ENCODE measurements at places on chromosomes 2 and 18. TPM values are rescaled to one million over a fixed set of nuclear protein-coding genes. Genes with fewer than 3 reads are reported as not detected.
A peak's percentile ranks its signal among the peaks of the same experiment; 100 is the strongest.

DNA sequence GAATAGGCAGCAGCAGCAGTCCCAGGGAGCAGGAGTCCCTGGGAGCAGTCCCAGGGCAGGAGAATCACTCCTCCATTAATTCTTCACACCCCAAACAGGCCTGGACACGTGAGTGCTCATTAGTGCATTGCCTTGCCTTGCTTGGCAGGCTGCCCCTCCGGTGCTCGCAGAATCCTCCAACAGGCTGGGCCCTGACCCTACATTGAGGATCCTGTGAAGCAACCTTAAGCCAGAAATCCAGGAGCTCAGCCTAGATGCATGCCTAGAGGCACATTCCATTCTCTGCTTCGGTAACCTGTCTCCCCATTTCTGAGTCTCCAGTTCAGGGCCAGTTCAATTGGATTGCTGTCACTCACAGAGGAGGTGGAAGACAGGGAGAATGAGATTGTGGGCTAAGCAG is 97.4 kb upstream of the LRATD1 start:
- H3K4me1 ChIP-seq, result no peaks in the 10 kb centered on the region
- no peak overlapping the region for H3K4me3 ChIP-seq
- no peak overlapping the region for H3K27ac ChIP-seq
- DNase-seq, result no peak
- H3K27me3 ChIP-seq, result no peaks in the 10 kb centered on the region

DNA sequence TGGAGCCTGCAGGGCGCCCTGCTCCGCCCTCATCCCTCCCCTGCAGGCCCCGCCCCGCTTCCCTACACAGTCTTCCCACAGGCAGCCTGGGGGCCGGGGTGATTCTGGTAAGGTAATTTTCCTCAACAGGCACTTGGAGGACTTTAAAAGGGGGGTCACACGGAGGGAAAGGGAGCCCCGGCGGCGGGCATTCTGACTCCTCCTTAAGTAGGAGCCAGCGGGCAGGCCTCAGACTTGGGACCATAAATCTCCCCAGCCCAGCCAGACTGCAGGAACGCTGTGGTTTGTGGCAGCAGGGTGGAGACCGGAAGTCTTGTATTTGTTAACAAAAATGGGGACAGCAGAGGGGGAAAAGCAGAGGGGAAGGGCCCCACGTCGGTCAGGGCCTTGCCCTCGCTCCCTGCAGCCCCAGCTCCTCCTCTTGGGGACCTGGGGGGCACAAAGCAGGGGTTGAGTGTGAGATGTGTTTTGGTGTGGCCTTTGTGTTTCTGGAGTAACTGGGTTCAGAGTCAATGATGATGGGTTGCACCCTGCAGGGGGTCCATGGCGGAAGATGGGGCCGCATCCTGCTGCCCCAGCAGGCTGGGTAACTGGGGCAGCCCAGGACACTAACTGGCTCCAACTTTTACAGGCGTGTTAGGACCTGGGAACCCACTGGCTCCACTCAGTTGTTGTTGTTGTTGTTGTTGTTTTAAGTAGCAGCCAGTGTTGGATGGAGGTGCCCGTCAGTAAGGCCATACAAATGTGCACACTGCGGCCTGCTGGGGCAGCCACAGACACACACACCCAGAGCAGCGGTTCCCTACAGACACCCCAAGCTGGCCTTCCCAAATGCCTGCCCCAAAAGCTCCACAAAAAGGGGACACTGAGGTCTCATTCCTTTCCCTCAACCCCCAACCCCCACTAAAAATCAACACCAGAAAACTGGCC is 27.7 kb downstream of the SMAD7 start:
- H3K27ac ChIP-seq, result no peak overlapping the region
- DNase-seq, result no peak
- peaks cover 43% of the 10 kb centered on the region for H3K4me1 ChIP-seq
- peak overlapping the region; percentile 85 for H3K4me3 ChIP-seq
- peaks cover 6% of the 10 kb centered on the region for H3K36me3 ChIP-seq

Gene PKDCC
- polyA plus RNA-seq, result not detected

DNA sequence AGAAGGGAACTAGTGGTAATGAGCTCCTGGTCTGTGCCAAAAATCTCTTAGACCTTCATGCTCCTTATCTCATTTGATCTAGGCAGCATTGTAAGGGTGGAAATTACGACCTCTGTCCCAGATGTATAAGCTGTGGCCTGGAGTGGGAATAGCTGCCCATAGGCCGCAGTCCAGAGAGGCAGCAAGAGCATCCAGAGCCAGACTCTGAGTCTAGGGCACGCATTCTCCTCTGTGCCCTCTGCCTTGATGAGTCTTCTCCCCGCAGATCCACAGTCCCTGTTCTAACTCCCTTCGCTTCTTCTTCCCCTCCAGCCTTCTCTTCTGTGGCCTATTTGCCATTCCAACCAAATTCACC is 304.6 kb downstream of the MYCN start:
- no peaks in the 10 kb centered on the region for H3K36me3 ChIP-seq
- H3K4me3 ChIP-seq, result no peak overlapping the region
- no peak for DNase-seq
- H3K27ac ChIP-seq, result no peak overlapping the region
- H3K27me3 ChIP-seq, result peaks cover 9% of the 10 kb centered on the region

- H3K27ac ChIP-seq, result peak overlapping the region; percentile 24
- H3K4me1 ChIP-seq, result peaks cover 26% of the 10 kb centered on the region
- no peaks in the 10 kb centered on the region for H3K36me3 ChIP-seq
- peak; percentile 43 for DNase-seq
- H3K4me3 ChIP-seq, result peak overlapping the region; percentile 75
- peaks cover 4% of the 10 kb centered on the region for H3K27me3 ChIP-seq
Observed at GRCh38 chr18:48833701-48834412, 116.9 kb downstream of the SMAD7 start.

Gene WDR7
- 23.0 TPM for polyA plus RNA-seq

All from naive B cell (primary cell).